ENCODE measurements at places on chromosomes 4 and X. TPM values are rescaled to one million over a fixed set of nuclear protein-coding genes. Genes with fewer than 3 reads are reported as not detected.
A peak's percentile ranks its signal among the peaks of the same experiment; 100 is the strongest.

DNA sequence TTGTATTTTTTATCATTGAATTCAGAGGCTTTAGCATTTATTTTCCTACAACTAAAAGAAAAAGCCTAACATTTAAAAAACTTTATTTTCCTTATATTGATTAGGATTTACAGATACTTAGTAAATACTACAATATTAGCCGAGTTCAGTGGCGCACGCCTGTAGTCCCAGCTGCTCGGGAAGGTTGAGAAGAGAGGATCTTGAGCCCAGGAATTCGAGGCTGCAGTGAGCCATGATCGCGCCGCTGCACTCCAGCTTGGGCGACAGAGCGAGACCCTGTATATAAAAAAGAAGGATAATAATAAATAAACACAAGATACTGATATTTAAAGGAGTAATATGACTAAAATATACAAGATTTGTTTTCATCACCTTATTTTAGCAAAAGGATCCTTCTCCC, 681 bp upstream of the UPF3B start:
- peaks cover 4% of the 10 kb centered on the region for H3K27me3 ChIP-seq
- H3K4me1 ChIP-seq = peaks cover 14% of the 10 kb centered on the region
- no peak for DNase-seq
- H3K4me3 ChIP-seq = peak overlapping the region; percentile 99

DNA sequence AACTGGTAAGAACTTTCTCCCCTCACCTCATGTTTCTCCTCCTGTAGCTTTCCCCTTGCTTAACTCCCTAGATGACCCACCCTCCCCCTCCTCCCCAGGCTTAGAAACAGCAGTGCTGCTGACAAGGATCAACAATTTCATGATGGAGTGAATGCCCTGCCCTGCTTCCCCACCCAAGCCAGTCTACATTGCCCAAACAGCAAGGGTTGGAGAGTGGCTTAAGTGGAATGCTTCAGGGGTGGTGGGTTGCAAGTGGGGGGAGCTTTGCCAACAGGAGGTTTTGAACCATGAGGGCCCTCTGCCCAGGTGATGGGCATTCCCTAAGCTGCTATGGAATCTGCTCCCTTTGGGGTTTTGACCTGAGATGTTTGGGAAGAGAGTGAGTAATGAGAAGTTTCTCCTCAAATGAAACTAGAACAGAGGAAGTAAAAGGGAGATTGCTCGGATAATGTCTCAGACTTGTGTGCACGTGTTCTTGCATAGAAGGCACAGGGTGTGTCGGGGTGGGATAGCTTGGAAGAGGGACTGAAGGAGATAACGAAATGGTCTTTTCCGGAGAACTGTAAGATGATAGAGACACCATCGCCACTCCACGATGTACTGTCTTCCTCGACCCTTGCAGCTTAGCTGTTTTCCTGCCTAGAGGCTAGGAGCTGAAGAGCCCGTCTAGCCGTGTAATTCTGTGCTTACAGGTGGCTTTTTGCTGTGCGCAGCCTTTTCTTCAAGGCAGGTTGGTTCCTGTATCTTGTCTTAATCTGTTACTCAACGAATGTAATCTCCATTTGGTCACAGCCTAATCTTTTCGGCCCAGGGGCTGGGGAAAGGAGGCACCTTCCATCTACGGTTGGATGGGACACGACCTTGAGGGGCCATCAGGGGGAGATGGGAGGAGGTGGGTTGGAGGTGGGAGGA, 10.1 kb downstream of the GDPD2 start:
- H3K27ac ChIP-seq = peak overlapping the region; percentile 91
- H3K36me3 ChIP-seq = peaks cover 9% of the 10 kb centered on the region
- no peak for DNase-seq
- peaks cover 27% of the 10 kb centered on the region for H3K4me1 ChIP-seq
- peak overlapping the region; percentile 92 for H3K4me3 ChIP-seq

- DNase-seq = no peak
- no peak overlapping the region for H3K27ac ChIP-seq
- H3K27me3 ChIP-seq = no peaks in the 10 kb centered on the region
- H3K4me3 ChIP-seq = no peak overlapping the region
- no peaks in the 10 kb centered on the region for H3K36me3 ChIP-seq
- H3K4me1 ChIP-seq = peaks cover 14% of the 10 kb centered on the region
Observed at GRCh38 chr4:42415281-42415680, 18.0 kb downstream of the SHISA3 start.

DNA sequence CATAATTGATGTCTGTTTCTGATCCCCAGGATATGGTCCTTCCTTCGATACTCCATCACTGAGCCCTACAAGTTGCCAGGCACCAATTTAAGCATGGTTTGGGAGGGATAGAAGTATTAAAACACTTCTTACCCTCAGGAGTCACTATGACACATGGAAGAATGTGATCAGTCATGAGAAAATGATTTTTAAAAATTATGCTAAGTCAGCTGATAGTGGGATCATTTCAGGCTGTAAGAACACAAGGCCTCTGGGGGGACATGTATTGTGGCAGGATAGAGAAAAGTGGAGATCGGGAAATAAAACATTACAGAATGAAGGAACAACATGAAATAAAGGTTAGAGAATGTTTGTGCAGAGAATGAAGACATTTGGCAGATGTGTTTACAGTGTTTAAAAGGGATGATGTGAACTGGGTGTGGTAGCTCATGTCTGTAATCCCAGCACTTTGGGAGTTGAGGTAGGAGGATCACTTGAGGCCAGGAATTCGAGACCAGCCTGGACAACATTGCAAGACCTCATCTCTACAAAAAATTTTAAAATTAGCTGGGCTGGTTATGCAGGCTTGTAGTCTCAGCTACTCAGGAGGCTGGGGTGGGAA, 64.0 kb downstream of the ELOVL6 start:
- no peaks in the 10 kb centered on the region for H3K27me3 ChIP-seq
- no peaks in the 10 kb centered on the region for H3K36me3 ChIP-seq
- no peak for DNase-seq
- no peak overlapping the region for H3K4me3 ChIP-seq

CACNA1F gene
- not detected for total RNA-seq

- H3K27ac ChIP-seq = no peak overlapping the region
- H3K4me1 ChIP-seq = no peaks in the 10 kb centered on the region
- no peak overlapping the region for H3K4me3 ChIP-seq
- H3K36me3 ChIP-seq = peaks cover 34% of the 10 kb centered on the region
- no peaks in the 10 kb centered on the region for H3K27me3 ChIP-seq
- no peak for DNase-seq
Observed at GRCh38 chrX:51851507-51852085, 41.8 kb upstream of the MAGED1 start.

CLGN gene
- 0.13 TPM for total RNA-seq

DNA sequence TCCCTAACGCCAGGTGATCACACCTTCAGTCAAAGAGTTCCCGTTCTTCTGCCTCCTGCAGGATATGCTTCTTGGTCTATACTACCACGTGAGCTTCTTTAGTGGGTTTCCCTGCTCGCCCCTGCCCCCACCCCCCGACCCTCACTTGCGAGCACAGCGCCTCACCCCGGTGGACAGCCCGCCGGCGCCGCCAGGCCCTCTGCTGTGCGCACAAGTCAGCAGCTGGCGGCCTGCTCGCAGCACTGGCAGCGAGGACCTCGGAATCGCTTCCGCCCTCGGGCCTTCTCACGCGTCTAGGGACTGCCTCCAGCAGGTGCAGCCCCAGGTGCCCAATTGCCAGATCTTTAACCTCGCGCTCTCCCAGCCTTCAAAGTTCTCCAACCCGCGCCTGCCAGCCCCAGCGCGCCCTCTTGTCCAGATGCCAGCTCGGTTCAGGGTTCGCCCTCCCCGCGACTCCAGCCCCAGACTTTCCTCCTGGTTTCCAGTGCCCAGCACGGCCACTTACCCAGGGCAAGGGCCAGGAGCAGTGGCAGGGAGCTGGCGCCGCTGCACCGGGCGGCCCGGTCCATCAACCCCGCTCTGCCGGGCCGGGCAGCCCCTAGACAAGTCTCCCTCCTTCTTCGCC, 454 bp downstream of the BTC start:
- peak overlapping the region; percentile 82 for H3K4me3 ChIP-seq
- no peaks in the 10 kb centered on the region for H3K36me3 ChIP-seq
- H3K4me1 ChIP-seq = no peaks in the 10 kb centered on the region
- no peak for DNase-seq

GPR50 gene
- not detected for total RNA-seq

- no peak for DNase-seq
- H3K36me3 ChIP-seq = no peaks in the 10 kb centered on the region
- H3K4me1 ChIP-seq = no peaks in the 10 kb centered on the region
- H3K27ac ChIP-seq = no peak overlapping the region
- H3K27me3 ChIP-seq = no peaks in the 10 kb centered on the region
- no peak overlapping the region for H3K4me3 ChIP-seq
Observed at GRCh38 chr4:59091146-59092142, 1981.3 kb upstream of the IGFBP7 start.

TCP11X1 gene
- not detected for total RNA-seq

DNA sequence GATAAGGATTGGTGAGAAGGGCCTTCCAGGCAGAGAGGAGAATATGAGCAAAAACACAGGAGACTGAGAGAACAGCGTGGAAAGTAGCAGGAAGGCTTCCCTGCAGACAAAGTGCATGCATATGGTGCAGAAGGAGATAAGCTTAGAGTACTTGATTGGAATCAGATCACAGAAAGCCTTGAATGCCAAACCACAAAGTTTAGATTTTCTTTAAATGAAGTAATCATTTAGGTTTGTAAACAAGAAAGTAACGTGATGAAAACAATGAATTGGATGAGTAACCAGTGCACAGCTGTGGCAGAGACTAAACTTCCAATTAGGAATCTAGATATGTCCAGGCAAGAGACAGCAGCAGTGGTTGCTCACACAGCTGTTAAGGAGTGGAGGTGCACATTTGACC, 83.8 kb upstream of the C1QTNF7 start:
- DNase-seq = peak; percentile 42
- peaks cover 14% of the 10 kb centered on the region for H3K4me1 ChIP-seq
- no peak overlapping the region for H3K27ac ChIP-seq
- peaks cover 31% of the 10 kb centered on the region for H3K27me3 ChIP-seq

DNA sequence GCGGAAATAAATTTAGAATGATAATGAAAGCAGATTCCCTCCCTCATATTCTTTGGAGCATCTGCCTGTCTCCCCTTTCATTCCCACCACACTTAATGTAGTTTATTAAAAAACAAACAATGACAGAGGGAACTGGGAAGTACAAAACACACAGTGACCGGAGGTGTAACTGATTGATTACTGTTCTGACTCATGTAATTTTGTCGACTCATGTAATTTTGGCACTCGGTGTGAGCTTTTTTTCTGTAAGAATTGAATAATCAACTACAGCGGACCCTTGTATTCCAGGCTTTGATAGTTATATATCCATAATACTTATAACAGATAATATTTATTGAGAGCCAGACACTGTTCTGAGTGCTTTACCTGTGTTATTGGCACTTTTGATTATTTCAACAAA, 110.4 kb downstream of the PALLD start:
- H3K27me3 ChIP-seq = peaks cover 3% of the 10 kb centered on the region
- DNase-seq = no peak
- H3K36me3 ChIP-seq = no peaks in the 10 kb centered on the region
- no peak overlapping the region for H3K4me3 ChIP-seq
- H3K27ac ChIP-seq = no peak overlapping the region

DNA sequence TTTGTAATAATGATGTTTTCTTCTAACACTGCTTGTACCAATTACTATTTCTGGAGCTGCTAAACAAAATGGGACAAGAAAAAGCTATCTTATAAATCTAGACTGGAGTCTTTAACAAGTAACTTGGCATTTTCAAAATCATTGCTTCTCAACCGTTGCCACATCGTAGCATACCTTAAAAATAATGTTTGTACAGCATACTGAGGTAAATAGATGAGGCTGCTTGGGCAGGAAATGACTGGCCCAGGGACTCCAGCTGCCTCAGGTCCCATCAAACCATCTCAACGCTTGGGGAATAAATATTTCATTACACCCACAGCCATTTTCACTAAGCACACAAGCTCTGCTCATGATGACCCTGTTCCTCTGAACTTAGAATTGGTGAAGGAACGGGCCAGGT, 115.1 kb downstream of the SPANXA1 start:
- H3K4me1 ChIP-seq = peaks cover 52% of the 10 kb centered on the region
- no peaks in the 10 kb centered on the region for H3K27me3 ChIP-seq
- no peak overlapping the region for H3K4me3 ChIP-seq
- H3K36me3 ChIP-seq = no peaks in the 10 kb centered on the region
- H3K27ac ChIP-seq = peak overlapping the region; percentile 80

ZNF182 gene
- total RNA-seq = 2.4 TPM

GLRA2 gene
- not detected for total RNA-seq

P2RY10 gene
- total RNA-seq = not detected

TEX28 gene
- total RNA-seq = not detected

DNA sequence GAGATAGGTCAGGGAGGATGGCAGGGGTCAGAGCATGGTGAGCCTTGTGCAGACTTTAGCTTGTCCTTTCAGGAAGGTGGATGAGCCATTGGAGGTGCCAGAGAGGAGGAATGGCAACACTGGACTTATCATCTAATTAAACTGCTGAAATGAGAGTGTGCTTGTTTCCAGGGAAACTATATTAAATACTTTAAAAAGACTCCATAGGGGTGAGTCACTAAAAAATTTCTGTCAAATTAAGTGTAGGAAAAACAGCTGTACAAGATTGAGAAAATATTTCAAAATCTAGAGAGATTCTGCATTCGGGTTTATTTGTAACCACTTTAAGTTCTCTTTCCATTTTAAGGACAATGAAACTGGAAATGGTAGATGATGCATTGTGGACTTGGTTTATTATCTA, 11.4 kb downstream of the FRAS1 start:
- no peak overlapping the region for H3K4me3 ChIP-seq
- no peaks in the 10 kb centered on the region for H3K36me3 ChIP-seq
- no peak overlapping the region for H3K27ac ChIP-seq
- peaks cover 1% of the 10 kb centered on the region for H3K27me3 ChIP-seq
- DNase-seq = no peak

DNA sequence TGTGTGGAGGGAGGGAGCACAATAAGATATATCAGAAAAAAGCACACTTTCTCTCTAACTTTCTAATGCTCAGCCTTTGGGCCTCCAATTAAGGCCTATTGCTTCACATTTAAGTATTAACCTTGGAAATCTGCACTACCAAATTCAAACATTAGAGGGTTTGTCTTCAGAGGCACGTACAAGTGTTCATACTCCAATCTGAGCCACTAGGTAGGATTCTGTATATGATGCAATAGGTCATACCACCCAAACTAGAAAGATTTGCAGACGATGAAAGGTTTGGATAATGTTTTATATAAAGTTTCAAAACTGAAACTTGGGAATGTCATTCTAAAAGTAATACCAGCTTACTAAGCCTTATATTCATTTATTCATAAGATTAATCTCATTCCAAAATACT, 106.4 kb downstream of the MID1 start:
- no peak overlapping the region for H3K4me3 ChIP-seq
- no peaks in the 10 kb centered on the region for H3K27me3 ChIP-seq
- no peak for DNase-seq
- H3K27ac ChIP-seq = no peak overlapping the region
- H3K4me1 ChIP-seq = peaks cover 19% of the 10 kb centered on the region
- peaks cover 9% of the 10 kb centered on the region for H3K36me3 ChIP-seq

DSPP gene
- total RNA-seq = not detected

DNA sequence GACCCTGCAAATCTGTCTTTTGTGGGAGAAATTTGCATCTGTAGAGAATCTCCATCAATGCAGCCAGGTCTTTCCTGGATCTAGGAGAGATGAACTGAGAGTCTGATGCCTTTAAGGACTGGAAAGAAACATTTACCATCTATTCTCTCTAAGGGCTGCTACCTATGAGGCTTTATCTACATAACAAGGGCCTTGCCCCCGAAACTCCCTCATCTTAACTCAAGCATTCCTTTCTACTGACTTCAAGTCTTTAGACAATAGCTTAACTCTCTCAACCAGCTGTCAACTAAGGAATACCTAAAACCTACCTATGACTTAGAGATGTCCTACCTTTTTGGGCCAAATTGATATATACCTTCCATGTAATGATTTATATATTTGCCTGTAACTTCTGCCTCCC, 32.1 kb downstream of the MAGEB17 start:
- H3K27ac ChIP-seq = no peak overlapping the region
- peaks cover 1% of the 10 kb centered on the region for H3K27me3 ChIP-seq
- H3K4me1 ChIP-seq = peaks cover 11% of the 10 kb centered on the region
